ENCODE measurements at places on chromosomes 1 and 21.

- DNase-seq = peak; percentile 67
These were observed 1.2 kb downstream of the NIPAL3 start for GRCh38 chr1:24416666-24417391.

- DNase-seq = no peak
These were observed 152.3 kb upstream of the PTBP2 start for GRCh38 chr1:96569288-96569687.

- no peak for DNase-seq
These were observed 9.2 kb upstream of the PALMD start for GRCh38 chr1:99636647-99637175.

GRCh38 chr1:20373286-20373685, 82.6 kb downstream of the VWA5B1 start:
- DNase-seq = no peak

- DNase-seq = no peak
These were observed 648 bp upstream of the DR1 start for GRCh38 chr1:93344886-93345632.

GRCh38 chr21:24870633-24871032, 736.6 kb downstream of the MRPL39 start:
- DNase-seq = no peak

All from activated CD4-positive, alpha-beta memory T cell treated with anti-CD3 and anti-CD28 coated beads for 36 hours (primary cell).